Hippocampal formation (tissue), 2 donors: ENCODE measurements at places on chromosomes 1 and 21.

DNA sequence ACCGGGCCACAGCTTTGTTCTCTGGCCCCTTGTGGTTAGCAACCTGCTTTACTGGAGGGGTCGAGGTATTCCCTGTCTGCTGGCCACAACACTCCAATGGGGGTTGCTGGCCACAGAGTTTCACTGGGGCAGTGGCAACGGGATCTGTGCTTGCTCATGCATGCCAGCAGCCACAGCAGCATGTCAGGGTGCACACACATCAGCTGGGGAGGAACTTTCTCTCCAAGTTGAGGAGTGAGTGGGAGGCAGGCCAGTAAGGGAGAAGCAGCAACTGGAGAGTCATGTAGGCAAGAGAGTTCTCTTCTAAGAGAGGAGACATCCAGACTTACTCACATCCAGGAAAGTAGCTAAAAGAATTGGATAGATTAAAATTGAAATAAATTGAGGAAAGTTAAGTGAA lies 38.0 kb downstream of the SAMD13 start:
- no peak for DNase-seq

GRCh38 chr1:11062965-11063401 lies 3.2 kb upstream of the SRM start:
- DNase-seq = no peak

DNA sequence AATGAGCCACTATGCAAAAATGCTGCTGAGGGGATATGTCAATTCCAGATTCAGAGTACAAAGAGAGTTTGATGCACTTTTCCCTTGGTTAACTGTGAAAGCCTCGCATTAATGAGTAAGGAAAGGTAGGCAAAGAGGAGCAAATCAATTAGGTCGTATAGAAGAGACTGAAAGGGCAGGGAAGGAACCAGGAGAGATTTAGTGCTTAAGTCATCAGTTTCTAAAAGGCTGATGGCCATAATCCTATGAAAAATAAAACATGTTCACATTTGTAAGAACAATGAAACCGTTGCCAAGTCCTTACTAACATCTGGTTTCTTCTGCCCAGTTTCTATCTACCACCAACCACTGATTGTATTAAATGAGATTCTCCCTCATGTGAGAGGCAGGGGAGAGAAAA lies 118.4 kb upstream of the PALMD start:
- DNase-seq = no peak

GRCh38 chr1:29936031-29936544 lies 699.8 kb downstream of the PTPRU start:
- DNase-seq = no peak

- no peak for DNase-seq
These were observed 11.5 kb upstream of the LYST start for GRCh38 chr1:235878082-235878811.

DNA sequence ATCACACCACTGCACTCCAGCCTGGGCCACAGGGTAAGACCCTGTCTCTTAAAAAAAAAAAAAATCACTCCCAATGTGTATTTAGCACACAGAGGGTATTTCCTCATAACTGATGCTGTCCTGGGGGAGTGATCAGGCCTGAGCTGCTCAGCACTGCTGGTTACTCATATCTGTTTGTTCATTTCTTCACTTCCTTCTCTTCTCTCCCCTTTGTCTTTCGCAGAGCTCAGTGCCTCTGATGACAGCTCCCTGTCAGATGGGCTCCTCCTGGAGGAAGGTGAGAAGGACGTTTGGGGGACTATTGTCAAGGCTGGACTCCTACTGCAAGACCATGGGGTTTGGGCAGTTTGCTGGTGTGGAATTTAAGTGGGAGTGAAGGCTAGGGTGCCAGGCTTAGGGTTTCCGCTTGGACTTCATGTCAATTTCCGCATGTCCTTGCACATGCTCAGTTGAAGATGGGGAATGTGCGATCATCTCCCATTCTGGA lies 13.0 kb downstream of the INAVA start:
- no peak for DNase-seq
